ENCODE measurements at places on chromosomes 1 and 21.

- H3K27ac ChIP-seq, result no peak overlapping the region
- no peaks in the 10 kb centered on the region for H3K36me3 ChIP-seq
- DNase-seq, result no peak
- H3K27me3 ChIP-seq, result no peaks in the 10 kb centered on the region
- no peaks in the 10 kb centered on the region for H3K4me1 ChIP-seq
- no peak overlapping the region for H3K4me3 ChIP-seq
Observed at GRCh38 chr1:15354580-15354965, 55.1 kb upstream of the EFHD2 start.

GRCh38 chr1:84888753-84889152 is 4.3 kb downstream of the LPAR3 start:
- no peak overlapping the region for H3K27ac ChIP-seq
- no peak overlapping the region for H3K4me3 ChIP-seq
- no peaks in the 10 kb centered on the region for H3K36me3 ChIP-seq
- peaks cover 2% of the 10 kb centered on the region for H3K4me1 ChIP-seq
- peaks cover 31% of the 10 kb centered on the region for H3K27me3 ChIP-seq
- no peak for DNase-seq

- no peak for DNase-seq
- H3K27me3 ChIP-seq, result no peaks in the 10 kb centered on the region
- H3K4me3 ChIP-seq, result no peak overlapping the region
- no peaks in the 10 kb centered on the region for H3K36me3 ChIP-seq
Observed at GRCh38 chr1:172351346-172351745, 69.1 kb upstream of the C1orf105 start.

DNA sequence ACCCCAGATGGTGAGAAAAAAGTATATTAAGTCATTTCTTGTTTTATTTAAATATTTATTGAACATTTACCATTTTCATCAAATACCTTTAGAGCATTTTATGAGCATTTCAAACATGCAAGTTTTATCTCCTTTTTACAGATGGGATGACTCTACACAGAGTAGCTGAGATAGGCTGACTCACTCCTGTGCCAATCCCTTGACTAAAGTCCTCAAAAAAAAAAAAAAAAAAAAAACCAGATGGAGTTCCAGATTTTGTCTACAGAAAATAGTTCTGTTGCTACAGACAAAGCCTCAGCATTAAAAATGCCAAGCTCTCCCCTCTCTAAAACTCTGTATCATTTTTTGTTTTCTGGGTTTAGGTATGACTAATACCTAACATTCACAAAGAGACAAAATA is 303.0 kb upstream of the PLD5 start:
- no peaks in the 10 kb centered on the region for H3K27me3 ChIP-seq
- H3K36me3 ChIP-seq, result no peaks in the 10 kb centered on the region
- no peak for DNase-seq
- no peak overlapping the region for H3K4me3 ChIP-seq
- H3K4me1 ChIP-seq, result no peaks in the 10 kb centered on the region

DNA sequence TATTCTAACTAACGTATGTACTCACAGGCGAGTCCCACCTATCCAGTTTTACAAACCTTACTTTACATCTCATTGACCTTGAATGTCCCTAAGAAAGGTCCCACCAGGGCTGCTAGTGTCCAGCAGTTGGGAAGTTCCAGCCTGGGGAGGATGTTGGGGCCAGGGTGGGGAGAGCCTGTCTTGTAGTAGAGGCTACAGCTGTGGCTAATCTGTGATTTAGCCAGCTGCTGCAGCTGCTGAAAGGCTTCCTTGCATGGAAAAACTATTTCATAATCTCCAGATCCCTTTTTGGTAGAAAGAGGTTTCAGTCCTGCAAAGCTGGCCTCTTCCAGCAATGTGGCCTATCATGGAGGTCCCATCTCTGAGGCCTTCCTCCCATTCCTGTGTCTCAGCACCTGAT is 23.1 kb downstream of the TNN start:
- no peak overlapping the region for H3K27ac ChIP-seq
- H3K4me1 ChIP-seq, result no peaks in the 10 kb centered on the region
- DNase-seq, result no peak
- no peak overlapping the region for H3K4me3 ChIP-seq

DNA sequence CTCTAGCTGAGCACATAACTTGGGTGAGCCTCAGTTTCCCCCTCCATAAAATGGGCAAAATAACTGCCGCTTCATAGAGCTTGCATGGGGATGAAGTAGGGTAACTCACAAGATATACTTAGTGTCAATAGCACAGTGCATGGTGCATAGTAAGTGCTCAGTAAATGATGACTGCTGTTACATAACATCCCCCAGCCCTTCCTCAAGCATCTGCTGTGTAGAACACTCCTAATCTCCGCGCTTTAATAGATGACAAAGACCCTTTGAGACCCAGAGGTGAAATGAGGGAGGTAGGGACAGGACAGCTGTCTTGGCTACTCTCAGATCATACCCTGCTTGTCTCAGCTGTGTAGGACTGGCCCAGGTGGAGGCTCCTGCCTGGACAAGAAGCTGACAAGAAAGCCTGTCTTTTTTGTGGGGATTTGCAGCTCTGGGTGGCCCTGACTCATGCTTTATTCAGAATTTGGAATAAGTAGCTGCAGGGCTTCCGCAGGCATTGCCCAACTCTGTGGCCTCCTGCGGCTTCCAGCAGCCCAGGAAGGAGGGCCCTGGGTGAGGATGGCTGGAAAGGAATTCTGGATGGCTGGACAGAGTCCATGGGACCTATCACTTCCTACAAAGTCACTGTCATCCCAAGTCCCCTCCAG is 20.7 kb upstream of the PADI4 start:
- H3K4me3 ChIP-seq, result no peak overlapping the region
- no peaks in the 10 kb centered on the region for H3K36me3 ChIP-seq
- no peaks in the 10 kb centered on the region for H3K27me3 ChIP-seq
- H3K27ac ChIP-seq, result no peak overlapping the region

DNA sequence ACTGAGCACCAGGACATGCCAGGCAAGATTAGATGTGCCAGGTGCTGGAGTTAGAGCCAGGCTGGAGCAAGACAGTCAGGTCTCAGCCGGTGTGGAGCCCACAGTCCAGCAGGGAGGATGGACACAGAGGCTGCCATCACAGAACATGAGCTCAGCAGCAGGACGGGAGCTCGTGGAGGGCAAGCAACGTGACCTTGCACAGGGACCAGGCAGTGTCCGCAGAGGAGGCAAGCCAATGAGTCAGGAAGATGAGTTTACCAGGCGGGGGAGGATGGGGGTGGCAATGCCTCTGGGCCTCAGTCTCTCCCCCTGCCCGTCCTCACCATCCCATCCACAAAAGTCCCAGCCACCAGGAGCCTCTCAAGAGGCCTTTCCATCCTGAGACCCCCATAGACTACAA is 20.7 kb upstream of the ZC3H12A start:
- H3K27me3 ChIP-seq, result no peaks in the 10 kb centered on the region
- peaks cover 10% of the 10 kb centered on the region for H3K4me1 ChIP-seq
- no peak overlapping the region for H3K27ac ChIP-seq
- H3K4me3 ChIP-seq, result no peak overlapping the region
- H3K36me3 ChIP-seq, result no peaks in the 10 kb centered on the region
- no peak for DNase-seq

GRCh38 chr1:180536821-180537372 is 21.9 kb upstream of the OVAAL start:
- H3K4me3 ChIP-seq, result no peak overlapping the region
- H3K27me3 ChIP-seq, result no peaks in the 10 kb centered on the region
- no peaks in the 10 kb centered on the region for H3K4me1 ChIP-seq

DNA sequence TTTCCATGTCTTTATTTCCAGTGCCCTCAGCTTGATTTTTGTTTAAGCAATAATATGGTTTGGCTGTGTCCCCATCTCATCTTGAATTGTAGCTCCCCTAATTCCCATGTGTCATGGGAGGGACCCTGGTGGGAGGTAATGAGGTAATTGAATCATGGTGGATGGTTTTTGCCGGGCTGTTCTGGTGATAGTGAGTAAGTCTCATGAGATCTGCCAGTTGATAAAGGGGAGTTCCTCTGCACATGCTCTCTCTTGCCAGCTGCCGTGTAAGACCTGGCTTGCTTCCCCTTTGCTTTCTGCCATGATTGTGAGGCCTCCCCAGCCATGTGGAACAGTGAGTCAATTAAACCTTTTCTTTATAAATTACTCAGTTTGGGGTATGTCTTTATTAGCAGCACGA is 559.6 kb upstream of the ADAMTS5 start:
- H3K27ac ChIP-seq, result no peak overlapping the region
- no peak for DNase-seq
- H3K27me3 ChIP-seq, result no peaks in the 10 kb centered on the region
- H3K4me3 ChIP-seq, result no peak overlapping the region
- H3K36me3 ChIP-seq, result no peaks in the 10 kb centered on the region
